ENCODE measurements at places on chromosomes 7 and 10. TPM values are rescaled to one million over a fixed set of nuclear protein-coding genes. Genes with fewer than 3 reads are reported as not detected.

GFRA1 gene
- total RNA-seq: 0.95 TPM

GRID2IP gene
- not detected for total RNA-seq

HERPUD2 gene
- total RNA-seq: 27.7 TPM

KLF14 gene
- total RNA-seq: not detected

AEBP1 gene
- total RNA-seq: 48.0 TPM

LIPK gene
- total RNA-seq: not detected

GRCh38 chr10:71696628-71697326 lies 22.8 kb downstream of the C10orf105 start:
- DNase-seq: peak; percentile 23
- H3K27ac ChIP-seq: no peak overlapping the region
- peaks cover 24% of the 10 kb centered on the region for H3K4me1 ChIP-seq
- H3K27me3 ChIP-seq: peaks cover 4% of the 10 kb centered on the region
- no peak overlapping the region for H3K4me3 ChIP-seq

DNA sequence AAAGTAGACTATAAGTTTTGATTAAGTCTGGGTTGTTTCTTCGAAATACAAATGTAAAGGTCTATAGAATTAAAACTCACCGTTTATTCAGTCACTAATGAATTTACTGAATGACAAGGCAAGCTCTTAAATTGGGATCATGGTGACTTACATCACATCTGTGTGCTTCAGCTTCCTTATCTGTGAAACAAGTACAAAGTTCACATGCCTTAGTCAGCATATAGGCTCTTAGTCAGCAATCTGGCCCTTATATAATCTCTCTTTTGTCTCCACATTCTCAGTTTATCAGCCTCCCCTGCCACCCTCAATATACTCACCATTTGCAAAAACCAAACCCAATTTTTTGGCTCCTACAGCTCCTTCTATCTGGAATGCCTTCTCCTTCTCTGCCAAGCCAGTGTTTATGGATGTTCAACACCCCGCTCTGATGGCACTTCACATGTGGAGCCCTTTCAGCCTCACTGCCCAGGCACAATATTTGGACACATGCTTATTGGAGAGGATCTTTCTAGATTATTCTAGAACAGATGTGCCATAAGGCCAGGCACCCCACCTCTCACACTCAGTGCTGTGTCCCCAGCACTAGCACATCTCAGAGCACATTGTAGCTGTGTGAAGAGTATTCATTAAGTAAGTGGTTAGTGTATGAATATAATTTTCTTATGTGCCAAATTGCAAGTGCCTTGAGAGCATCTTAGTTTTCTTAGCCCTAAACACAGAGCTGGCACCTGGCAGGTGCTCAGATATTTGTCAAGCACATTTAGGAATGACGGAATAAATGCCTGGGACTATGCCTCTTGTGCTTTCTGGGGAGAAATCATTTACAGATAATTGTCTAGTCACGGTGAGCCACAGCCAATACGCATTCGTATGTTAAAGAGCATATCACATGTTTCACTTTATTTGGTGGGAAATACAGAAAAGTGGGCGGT lies 9.8 kb upstream of the LAMB1 start:
- no peak overlapping the region for H3K27ac ChIP-seq
- no peaks in the 10 kb centered on the region for H3K36me3 ChIP-seq
- H3K4me1 ChIP-seq: peaks cover 45% of the 10 kb centered on the region
- H3K4me3 ChIP-seq: no peak overlapping the region

DNA sequence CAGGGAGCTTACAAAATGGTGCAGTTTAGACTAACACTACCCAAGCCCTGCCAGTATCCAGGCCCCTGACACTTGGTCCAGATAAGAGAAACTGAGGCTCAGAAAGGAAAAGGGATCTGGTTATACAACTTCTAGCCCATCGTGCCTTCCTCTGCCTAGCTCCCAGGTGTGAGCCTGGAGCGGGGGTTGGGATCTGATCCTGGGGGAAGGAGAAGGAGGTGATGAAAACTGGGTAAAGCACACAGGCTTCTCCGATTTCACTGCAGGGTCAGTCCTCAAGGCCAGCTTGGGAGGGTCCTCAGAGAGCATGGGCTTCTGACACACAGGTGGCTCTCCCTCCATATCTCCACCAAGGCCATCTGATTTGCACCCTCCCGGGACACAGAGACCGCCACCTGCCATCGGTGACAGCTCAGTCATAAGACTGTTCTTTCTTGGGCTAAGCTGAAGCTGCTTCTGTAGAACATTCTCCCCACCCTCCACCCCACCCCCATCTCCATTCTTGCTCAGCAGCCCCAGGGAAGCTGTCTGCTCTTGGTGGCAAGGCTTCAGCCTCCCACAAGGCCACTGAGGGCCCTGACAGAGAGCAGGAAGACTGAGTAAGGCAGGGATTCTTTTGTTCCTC lies 16.4 kb downstream of the SRRM3 start:
- no peaks in the 10 kb centered on the region for H3K36me3 ChIP-seq

- H3K4me3 ChIP-seq: no peak overlapping the region
- H3K27me3 ChIP-seq: no peaks in the 10 kb centered on the region
- H3K36me3 ChIP-seq: no peaks in the 10 kb centered on the region
- peaks cover 4% of the 10 kb centered on the region for H3K4me1 ChIP-seq
- DNase-seq: no peak
These were observed 734.8 kb downstream of the TNS3 start for GRCh38 chr7:46847126-46847525.

GRCh38 chr10:85621562-85621961 lies 745.0 kb downstream of the GRID1 start:
- H3K27me3 ChIP-seq: no peaks in the 10 kb centered on the region
- no peaks in the 10 kb centered on the region for H3K4me1 ChIP-seq
- DNase-seq: no peak
- no peaks in the 10 kb centered on the region for H3K36me3 ChIP-seq
- no peak overlapping the region for H3K27ac ChIP-seq

GRCh38 chr10:85900061-85900460 lies 466.5 kb downstream of the GRID1 start:
- no peak for DNase-seq
- no peaks in the 10 kb centered on the region for H3K36me3 ChIP-seq
- H3K27me3 ChIP-seq: no peaks in the 10 kb centered on the region

- no peaks in the 10 kb centered on the region for H3K4me1 ChIP-seq
- H3K36me3 ChIP-seq: no peaks in the 10 kb centered on the region
- DNase-seq: no peak
- no peak overlapping the region for H3K27ac ChIP-seq
- no peaks in the 10 kb centered on the region for H3K27me3 ChIP-seq
These were observed 40.1 kb upstream of the CFAP46 start for GRCh38 chr10:132982301-132982989.

DNA sequence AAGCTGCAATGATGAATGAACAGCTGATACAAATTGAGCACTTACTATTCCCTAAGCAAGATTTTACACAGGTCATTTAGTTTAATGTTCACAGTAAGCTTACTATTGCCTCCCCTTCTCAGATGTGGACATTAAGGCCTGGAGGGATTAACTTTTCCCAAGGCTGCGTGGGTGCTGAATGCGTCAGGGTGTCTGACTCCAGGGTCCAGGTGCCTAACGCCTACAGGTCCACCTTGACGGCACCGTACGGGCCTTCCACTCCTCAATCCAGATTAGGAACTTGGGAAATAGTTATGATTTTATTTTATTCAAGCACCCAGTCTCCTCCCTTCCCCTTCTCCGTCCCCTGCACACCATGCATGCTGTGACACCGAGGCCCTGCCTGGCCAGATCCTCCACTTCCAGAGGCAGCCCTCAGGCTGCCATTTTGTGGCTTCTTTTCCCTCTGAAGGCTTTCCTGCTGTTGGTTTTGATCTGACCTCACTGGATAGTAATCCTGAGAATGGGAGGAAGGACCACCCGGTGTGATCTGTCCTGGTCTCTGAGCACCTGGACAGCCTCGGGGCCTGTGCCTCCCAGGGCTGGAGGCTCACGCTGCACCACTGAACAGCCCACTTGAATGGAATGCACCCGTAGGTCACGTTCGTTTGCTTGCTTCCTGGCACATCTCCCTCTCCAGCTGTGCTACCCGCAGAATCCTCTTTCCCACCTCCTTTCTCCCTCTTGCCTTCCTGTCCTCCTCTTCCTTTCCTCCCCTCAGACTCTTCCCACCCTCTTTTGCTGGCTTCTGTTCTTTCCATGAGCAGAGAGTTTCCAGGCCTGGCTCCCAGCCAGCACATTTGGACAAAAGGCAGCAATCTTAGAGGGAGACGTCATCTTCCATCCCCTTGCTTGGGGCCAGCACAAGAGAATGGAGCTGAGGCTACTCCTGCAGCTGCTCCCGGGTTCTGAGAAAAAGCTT lies 14.4 kb downstream of the DENND2A start:
- no peaks in the 10 kb centered on the region for H3K27me3 ChIP-seq
- H3K27ac ChIP-seq: no peak overlapping the region
- no peak overlapping the region for H3K4me3 ChIP-seq
- DNase-seq: peak; percentile 60

DNA sequence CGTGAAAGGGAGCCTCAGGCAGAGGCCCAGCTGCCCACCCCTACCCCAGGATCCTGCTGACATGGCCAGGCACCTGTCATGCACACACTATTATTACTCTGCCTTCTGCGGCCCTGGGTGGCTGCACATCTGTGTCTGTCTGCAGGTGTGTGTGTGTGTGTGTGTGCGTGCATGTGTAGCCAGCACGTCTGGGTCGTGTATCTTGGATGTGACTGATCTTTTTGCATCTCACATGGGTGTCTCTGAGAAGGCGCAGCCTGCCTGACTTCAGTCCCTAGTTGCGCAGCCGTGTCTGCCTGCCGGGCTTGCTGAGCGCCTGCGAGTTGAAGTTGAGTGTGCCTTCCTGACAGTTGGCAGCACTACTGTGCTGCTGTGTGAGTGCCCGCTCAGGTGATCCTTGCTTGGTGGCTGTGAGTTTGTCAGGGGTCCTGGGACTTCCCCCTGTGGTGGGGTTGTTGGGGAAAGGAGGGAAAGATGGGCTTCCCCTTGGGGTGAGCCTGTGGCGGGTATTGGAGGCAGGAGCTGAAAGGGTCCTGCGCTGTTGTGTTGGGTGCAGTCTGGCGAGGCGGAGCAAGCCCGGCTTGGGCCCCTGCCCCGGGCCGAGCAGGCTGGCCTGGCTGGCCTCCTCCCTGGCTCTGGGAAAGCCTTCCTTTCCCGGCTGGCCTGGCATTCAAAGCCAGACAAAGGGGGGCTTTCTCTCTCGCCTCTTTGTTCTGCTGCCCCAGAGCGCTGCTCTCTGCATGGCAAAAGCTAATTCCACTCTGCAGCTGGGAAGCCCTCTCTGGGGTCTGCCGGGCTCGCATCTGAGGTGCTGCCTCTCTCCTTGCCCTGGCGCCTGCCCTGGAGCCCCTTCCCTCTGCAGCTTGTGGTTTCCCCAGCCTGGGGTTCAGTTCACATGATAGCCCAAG lies 4.9 kb downstream of the TRIM8 start:
- H3K4me1 ChIP-seq: peaks cover 45% of the 10 kb centered on the region
- peaks cover 19% of the 10 kb centered on the region for H3K36me3 ChIP-seq
- H3K27ac ChIP-seq: no peak overlapping the region

- no peak overlapping the region for H3K4me3 ChIP-seq
- H3K4me1 ChIP-seq: no peaks in the 10 kb centered on the region
- H3K27me3 ChIP-seq: no peaks in the 10 kb centered on the region
- no peaks in the 10 kb centered on the region for H3K36me3 ChIP-seq
- DNase-seq: no peak
These were observed 136.9 kb downstream of the GLI3 start for GRCh38 chr7:42100156-42100508.

DNA sequence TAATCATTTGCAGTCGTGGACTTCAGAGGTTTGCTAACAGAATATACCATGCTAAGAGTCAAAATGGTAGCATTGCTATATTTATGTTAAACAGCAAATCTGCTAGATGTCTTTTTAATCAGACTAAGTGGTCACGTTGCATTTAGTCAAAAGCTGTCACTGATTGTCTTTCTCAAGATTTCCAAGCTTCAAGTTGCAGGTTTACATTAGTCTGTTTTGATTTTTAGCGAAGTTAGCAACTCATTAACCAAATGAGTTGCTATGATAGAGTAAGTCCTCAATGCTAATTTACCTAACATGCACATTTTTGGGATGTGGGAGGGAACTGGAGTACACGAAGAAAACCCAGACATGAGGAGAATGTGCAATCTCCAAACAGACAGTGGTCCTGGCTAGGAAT lies 653.2 kb downstream of the TNS3 start:
- H3K36me3 ChIP-seq: no peaks in the 10 kb centered on the region
- H3K4me3 ChIP-seq: no peak overlapping the region
- peaks cover 8% of the 10 kb centered on the region for H3K4me1 ChIP-seq
- H3K27me3 ChIP-seq: no peaks in the 10 kb centered on the region

GRCh38 chr7:29971566-29972314 lies 17.9 kb downstream of the SCRN1 start:
- H3K27me3 ChIP-seq: no peaks in the 10 kb centered on the region
- DNase-seq: no peak
- peaks cover 11% of the 10 kb centered on the region for H3K36me3 ChIP-seq
- H3K4me1 ChIP-seq: peaks cover 6% of the 10 kb centered on the region
- no peak overlapping the region for H3K4me3 ChIP-seq
- no peak overlapping the region for H3K27ac ChIP-seq

DNA sequence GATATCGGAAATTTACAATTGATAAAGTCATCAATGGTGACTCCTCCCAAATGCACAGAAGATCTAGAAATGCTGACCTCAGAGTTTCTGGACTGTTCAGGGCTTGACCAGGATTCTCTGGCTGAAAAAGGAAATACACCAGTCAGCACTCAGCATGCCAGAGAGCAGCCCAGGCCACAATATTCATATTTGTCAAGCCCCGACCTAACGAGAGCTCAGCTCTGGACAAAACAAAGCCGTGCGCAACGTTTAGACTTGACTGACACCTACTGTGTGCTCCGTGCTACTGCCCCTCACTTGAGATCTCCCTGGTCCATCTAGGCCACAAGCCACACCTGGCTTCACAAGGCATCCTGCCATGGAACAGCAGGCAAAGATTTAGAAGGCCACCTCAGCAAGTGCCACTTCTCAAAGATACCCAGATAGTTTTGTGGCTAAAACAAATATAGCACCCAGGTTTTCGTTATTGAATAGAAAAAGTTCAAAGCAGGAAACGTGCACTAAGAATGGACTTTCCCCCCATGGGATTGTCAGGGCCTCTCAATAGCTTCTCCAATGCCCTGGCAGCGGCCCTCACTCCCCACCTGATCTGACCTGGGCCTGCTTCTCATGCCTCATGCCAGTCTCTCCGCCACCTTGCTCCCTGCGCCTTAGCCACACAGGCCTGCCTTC lies 218.3 kb downstream of the FAM107B start:
- DNase-seq: peak; percentile 59
- H3K27me3 ChIP-seq: no peaks in the 10 kb centered on the region
- peaks cover 2% of the 10 kb centered on the region for H3K36me3 ChIP-seq
- peaks cover 62% of the 10 kb centered on the region for H3K4me1 ChIP-seq
- H3K4me3 ChIP-seq: no peak overlapping the region

- H3K27ac ChIP-seq: no peak overlapping the region
- no peak overlapping the region for H3K4me3 ChIP-seq
- peaks cover 15% of the 10 kb centered on the region for H3K4me1 ChIP-seq
- H3K27me3 ChIP-seq: no peaks in the 10 kb centered on the region
- no peaks in the 10 kb centered on the region for H3K36me3 ChIP-seq
These were observed 3.7 kb downstream of the SAMD8 start for GRCh38 chr10:75115137-75115536.

Data from endothelial cell of umbilical vein (primary cell).